Activated CD4-positive, alpha-beta T cell treated with anti-CD3 and anti-CD28 coated beads for 1 hour (primary cell): ENCODE measurements at places on chromosomes 11 and 22.

- no peak for DNase-seq
These were observed 159.4 kb downstream of the MPPED1 start for GRCh38 chr22:43571181-43571580.

GRCh38 chr11:20363500-20364340, at the start of gene HTATIP2:
TSS of gene HTATIP2 (plus strand) at chr11:20363714. CDS start at chr11:20364238, 524 bp downstream.
- peak; percentile 55 for DNase-seq

GRCh38 chr11:43393765-43394355, 35.1 kb downstream of the TTC17 start:
- no peak for DNase-seq

GRCh38 chr11:32466279-32466915, 31.1 kb upstream of the WT1 start:
- no peak for DNase-seq

- DNase-seq = no peak
These were observed 1059.3 kb downstream of the NTM start for GRCh38 chr11:132429685-132430084.

GRCh38 chr11:37544491-37544890, 946.5 kb upstream of the RAG2 start:
- DNase-seq = no peak

- DNase-seq = no peak
These were observed 8.8 kb downstream of the CASTOR1 start for GRCh38 chr22:30280505-30280904.

GRCh38 chr11:126284829-126285228, 1.9 kb downstream of the TIRAP start:
- peak; percentile 77 for DNase-seq

DNA sequence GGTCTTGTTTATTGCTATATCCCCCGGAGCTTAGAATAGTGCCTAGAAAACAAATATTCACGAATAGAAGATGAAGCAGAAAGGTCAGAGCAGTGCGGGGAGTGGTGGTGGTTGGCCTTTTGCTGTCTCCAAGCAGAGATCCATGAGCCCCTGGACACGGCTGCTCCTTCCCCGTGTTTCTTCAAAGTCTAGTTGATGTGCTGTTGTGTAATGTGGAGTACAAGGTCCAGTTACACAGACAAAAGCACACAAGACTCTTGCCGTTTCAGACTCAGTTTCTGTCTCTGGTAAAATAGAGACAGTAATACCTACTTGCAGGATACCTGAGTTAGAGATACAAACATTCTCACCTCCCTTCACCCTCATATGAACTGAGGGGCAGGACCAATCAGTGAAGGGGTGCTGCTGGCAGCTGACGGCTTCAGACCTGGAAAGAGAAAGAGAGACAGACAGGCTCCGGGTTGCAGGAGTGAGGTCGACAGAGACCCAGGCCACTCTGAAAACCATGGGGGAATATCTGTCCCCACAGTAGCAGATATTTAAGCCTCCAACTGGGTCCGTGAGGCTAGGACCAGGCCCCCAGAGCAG, 56.2 kb downstream of the RASSF10 start:
- no peak for DNase-seq

GRCh38 chr22:24093855-24094254, 82.8 kb downstream of the CABIN1 start:
- DNase-seq = no peak

DNA sequence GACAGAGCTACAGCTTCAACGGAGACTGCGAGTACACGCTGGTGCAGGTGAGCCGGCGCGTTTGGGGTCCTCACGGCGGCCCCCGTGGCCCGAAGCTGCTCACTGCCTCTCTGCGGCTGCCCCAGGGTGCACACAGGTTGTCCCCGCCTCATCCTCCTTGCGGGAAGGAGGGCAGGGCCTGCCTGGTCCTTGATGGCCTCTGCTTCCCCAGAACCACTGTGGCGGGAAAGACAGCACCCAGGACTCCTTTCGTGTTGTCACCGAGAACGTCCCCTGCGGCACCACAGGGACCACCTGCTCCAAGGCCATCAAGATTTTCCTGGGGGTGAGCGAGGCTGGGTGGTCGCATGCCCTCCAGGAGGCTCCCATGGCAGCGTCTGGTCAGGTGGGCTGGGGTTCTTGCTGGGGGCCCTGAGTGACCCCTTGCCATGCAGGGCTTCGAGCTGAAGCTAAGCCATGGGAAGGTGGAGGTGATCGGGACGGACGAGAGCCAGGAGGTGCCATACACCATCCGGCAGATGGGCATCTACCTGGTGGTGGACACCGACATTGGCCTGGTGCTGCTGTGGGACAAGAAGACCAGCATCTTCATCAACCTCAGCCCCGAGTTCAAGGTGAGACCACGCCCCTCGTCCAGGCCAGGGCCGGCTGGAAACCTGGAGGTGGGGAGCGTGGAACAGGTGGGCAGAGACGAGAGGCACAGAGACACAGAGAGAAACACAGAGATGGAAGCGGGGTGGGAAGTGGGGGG, 19.4 kb downstream of the MUC5AC start:
- DNase-seq = no peak
